Sciatic nerve (tissue), 2 donors: ENCODE measurements at places on chromosomes 3 and 15. TPM values are rescaled to one million over a fixed set of nuclear protein-coding genes. Genes with fewer than 3 reads are reported as not detected.

GRCh38 chr3:15513116-15513515 is 8.4 kb downstream of the COLQ start:
- no peak for DNase-seq

DNA sequence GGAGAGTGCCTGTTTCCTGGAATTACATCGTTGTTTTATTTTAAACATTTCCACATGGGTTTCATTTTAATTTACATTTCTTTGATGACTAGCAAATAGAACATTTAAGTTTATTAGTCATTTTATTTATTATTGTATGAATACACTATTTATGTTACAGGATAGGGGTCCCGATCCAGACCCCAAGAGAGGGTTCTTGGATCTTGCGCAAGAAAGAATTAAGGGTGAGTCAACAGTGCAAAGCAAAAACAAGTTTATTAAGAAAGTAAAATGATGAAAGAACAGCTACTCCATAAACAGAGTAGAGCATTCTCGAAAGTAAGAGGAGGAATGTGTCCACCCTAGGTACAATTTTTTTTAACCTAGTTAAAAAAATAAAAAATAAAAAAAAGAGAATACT is 539.5 kb downstream of the NAALADL2 start:
- DNase-seq, result no peak

DNA sequence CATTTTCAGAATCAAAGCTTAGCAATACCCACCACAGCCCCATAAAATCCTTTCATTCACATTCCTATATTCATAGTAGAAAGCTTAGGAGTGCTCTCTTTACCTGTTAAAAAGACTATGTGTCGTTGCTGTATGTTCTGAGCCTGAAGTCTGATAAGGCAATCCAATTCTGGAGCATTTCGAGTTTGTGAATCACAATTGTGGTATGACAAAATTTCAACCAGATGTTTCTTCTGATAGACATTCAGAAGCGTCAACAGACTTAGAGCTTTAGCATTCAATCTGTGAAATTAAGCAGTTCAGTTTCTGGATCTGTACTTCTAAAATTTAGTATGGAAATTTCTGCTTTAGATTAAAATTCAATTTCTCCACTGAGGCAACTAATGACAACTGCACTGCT is 58.3 kb downstream of the TASOR start:
- no peak for DNase-seq

DNA sequence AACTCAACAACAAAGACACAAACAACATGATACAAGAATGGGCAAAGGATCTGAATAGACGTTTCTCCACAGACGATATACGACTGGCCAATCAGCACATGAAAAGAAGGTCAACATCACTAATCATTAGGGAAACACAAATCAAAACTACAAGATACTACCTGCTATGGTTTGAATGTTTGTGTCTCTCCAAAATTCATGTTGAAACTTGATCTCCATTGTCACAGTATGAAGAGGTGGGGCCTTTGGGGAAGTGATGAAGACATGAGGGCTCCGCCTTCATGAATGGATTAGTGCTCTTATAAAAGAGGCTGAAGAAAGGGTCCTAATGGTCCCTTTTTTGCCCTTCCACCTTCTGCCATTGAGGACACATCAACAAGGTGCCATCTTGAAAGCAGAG is 32.3 kb downstream of the ACAP2 start:
- DNase-seq, result no peak

DNA sequence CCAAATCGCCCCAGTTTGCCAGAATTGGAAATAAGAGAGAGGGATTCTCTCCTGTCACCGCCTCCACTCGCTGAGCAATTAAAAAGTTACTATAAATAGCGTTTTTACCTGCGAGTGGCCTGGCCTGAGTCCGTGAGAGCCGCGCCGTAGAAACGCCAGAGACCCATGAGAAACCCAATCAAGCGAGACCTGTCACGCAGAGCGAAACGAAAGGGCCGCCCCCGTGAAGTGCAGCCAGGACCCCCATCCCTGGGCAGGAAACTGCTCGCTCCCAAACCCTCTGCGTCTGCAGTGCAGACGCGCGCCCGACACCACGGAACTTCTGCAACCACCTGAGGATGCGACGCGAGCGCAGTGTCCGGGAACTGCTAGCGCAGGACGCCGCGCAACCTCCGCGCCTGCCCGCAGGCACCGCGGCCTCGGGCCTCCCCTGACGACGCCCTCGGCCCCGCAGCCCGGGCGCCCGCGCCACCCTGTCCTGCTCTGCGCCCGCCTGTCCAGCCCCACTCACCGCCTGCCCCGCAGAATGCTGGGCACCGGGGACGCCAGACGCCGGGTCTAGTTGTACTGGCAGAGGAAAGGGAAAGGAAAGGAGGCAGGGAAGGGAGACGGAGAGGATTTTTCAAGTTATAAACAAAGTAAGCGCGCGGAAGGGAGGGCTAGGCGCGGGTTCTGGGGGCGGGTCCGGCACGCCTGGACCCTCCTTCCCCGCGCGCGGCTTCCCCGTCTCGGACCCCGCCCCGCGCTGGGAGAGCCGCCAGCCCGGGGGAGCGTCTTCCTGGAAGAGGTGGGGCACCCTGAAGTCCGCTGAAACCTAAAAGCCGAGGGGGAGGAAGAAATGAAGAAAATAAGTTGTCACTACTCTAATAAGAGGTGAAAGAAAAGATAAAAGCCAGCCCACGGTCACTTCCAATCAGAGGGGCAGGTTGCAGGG is at the start of gene PLSCR4:
PLSCR4 (minus strand) TSS at position 657 of the 934 bp plus-strand sequence. CDS start 29,034 bp downstream, outside the sequence.
- DNase-seq, result peak; percentile 91

GRCh38 chr3:140628606-140629005 is 49.3 kb upstream of the TRIM42 start:
- DNase-seq, result no peak

- DNase-seq, result no peak
Observed at GRCh38 chr3:129686941-129687340, 80.5 kb upstream of the PLXND1 start.

DNA sequence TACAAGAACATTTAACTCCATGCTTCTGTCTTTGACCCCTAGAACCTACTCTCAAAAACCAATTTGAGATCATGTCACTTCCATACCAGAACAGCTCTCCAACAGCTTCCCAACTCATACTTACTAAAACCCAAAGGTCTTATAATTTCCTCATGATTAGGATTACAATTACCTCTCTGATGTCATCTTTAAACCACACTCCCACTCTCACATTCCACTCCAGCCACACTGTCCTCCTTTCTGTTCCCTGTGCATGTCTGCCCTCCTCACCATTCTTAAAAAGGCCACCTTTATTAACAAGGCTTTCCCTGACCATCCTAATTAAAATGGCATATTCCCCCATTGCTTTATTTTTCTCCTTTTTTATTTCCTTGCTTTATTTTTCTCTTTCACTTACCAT is 18.9 kb downstream of the PHC3 start:
- no peak for DNase-seq

- no peak for DNase-seq
Observed at GRCh38 chr15:39587096-39587721, 6.3 kb downstream of the THBS1 start.

DNA sequence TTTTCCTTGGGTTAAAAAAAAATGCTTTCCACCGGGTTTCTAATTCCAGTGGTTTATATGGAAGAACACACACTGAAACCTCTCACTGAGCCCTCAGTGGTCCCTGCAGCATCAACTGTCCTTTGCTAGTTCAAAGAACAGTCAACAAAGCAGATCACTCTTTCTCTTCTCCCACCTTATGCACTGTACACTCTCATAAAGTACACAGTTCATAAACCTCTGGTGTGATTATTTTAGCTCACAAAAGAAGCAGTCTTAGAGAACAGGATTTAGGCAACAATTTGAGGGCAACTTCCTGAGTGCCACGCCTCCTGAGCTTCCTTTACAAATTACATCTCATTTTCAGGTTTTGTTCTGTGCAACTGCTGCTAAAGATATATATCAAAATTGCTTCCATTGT is 728.4 kb upstream of the GOLIM4 start:
- no peak for DNase-seq

GRCh38 chr15:33099739-33100138 is 94.8 kb downstream of the FMN1 start:
- DNase-seq, result no peak

DNA sequence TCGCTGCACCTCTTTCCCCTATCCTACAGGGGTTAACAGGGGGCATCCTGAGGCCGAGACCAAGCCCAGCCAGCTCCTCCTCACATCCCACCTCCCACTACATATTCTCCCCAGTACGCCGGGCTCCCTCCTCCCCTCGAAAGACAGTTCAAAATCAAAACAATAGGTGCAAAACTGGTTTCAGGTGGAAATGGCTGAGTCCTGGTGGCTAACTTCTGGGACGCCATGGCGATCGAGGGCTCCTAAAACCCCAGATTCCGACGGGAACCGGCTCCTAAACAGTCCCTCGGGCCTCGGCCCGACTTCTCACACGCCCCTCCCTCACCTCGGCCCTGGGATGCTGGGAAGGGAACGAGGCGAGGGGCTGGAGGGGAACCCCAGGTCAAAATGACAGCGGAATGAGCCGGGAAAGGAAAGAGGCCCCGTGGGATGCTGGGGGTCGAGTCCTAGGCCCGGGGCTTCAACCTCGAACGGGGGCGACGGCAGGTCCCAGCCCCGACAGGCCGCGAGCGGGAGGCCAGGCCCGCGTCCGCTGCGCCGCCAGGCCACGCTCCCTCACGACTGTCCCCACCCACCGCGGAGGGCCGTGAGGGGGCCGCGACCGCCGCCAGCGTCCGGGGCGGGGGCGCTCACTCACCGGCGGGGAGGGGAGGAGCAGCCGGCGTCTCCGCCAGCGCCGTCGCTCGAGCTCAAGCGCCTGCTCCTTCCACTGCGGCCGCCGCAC is 492 bp downstream of the TMCC1 start:
- DNase-seq, result peak; percentile 71

- DNase-seq, result no peak
Observed at GRCh38 chr3:29763115-29763514, 482.2 kb downstream of the RBMS3 start.

GRCh38 chr3:178584722-178585380 is 48.6 kb downstream of the KCNMB2 start:
- no peak for DNase-seq

DNA sequence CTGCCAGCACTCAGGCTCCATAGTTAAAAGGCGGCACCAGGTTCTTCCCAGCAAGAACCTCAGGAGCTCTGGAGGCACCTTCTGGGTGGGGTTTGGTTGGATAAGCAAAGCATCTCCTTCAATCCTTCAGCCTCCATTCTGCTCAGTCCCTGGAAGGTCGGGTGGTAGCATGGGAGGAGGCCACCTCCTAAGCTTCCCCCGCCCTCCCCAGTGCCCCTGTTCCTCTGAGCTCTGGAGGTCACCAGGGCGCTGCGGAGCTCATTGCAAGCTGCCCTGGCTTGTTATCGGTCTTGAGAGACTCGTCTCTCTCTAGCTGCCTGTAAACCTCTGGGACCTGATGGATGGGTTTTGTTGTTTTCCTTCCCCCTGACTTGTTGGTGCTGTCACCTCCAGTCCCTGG is 124.8 kb downstream of the RPLP1 start:
- DNase-seq, result no peak

- no peak for DNase-seq
Observed at GRCh38 chr3:123732447-123732846, 147.6 kb upstream of the HACD2 start.

DNA sequence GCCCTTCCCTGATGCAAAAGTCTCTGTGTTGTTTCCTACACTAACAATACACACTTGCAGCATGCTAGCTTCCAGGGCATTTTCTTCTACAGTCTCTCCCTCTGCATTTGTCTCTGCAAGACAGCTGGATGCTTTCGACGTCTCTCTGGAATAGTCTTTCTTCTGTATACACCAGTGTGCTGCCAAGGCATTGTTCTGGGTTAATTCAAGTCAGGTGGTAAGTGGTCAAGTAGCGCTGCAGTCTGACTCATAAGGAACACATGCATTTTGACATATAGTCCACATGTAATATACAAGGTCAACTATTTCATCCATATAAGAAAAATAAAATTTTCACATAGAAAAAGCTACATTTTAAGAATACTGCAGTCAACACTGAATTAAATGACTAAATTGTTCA is 92.7 kb downstream of the MYLK start:
- DNase-seq, result no peak

- DNase-seq, result no peak
Observed at GRCh38 chr3:135292162-135292561, 497.1 kb downstream of the EPHB1 start.

GRCh38 chr3:85516146-85516545 is 557.4 kb downstream of the CADM2 start:
- DNase-seq, result no peak

- no peak for DNase-seq
Observed at GRCh38 chr3:128532012-128532983, 39.3 kb upstream of the GATA2 start.

DNA sequence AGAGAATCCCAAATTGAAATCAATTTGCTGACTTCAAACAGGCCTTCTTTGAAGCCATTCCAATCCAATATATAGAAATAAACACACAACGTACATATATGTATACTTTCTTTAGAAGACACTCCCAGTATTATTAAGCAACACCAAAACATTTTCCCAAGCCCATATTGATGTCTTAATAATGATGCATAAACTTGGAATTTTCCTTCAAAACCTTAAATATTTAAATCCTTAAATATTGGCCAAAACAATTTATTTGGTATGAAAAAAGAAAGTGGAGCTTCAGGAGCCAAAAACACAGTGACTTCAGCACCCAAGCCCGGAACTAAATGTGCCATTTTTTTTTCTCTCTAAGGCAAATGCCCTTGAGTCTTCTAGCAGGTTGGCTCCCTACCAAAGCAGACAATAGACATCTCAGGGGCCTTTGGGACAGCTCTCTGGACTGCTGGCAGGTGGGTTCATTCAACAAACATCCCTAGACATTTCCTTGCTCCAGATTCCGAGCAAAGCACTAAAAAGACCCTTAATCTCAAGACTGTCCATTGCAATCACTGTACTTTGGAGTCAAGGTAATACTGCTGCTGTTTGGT is 384.7 kb downstream of the NTRK3 start:
- DNase-seq, result no peak

DNA sequence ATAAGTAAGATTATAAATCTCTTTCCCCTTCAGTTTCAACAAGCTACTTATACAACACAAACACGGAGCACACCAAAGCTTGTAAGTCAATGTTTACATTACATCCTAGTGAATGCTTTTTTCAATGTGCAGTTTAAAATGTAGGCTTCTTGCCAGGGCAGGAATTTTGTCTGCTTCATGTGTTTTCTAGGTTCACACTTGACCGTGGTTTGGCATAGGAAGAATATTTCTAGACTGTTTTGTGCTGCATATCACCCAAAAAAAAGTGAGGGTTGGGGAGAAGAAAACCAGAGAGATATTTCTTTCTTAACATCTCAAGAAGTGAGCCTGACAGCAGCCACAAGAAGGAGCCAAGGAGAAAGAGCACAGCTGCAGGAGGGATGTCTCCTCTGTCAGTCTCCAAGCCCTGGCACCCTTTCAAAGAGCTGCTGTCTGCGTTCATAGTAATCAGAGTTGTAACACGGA is 255.8 kb downstream of the MEIS2 start:
- no peak for DNase-seq

RTP1 gene
- total RNA-seq, result not detected

CEMIP gene
- 9.9 TPM for total RNA-seq

CAPN7 gene
- 68.4 TPM for total RNA-seq

SKOR1 gene
- 1.3 TPM for total RNA-seq

GRK7 gene
- total RNA-seq, result not detected

GPR149 gene
- total RNA-seq, result not detected

TIMP4 gene
- total RNA-seq, result 13.2 TPM

SLC27A2 gene
- total RNA-seq, result 0.36 TPM

PIK3CA gene
- total RNA-seq, result 41.0 TPM

ZNF662 gene
- 19.0 TPM for total RNA-seq

ONECUT1 gene
- total RNA-seq, result not detected

ZSCAN2 gene
- 8.5 TPM for total RNA-seq

POLQ gene
- total RNA-seq, result 0.09 TPM

CAPN3 gene
- total RNA-seq, result 21.9 TPM

GOLGA6L1 gene
- total RNA-seq, result not detected
